Heart right ventricle (tissue), 16 donors: ENCODE measurements at places on chromosomes 16 and 17. TPM values are rescaled to one million over a fixed set of nuclear protein-coding genes. Genes with fewer than 3 reads are reported as not detected.

The PRSS27 gene
- total RNA-seq: 0.51 TPM

The PRAC2 gene
- not detected for total RNA-seq

The DRC3 gene
- 1.9 TPM for total RNA-seq

DNA sequence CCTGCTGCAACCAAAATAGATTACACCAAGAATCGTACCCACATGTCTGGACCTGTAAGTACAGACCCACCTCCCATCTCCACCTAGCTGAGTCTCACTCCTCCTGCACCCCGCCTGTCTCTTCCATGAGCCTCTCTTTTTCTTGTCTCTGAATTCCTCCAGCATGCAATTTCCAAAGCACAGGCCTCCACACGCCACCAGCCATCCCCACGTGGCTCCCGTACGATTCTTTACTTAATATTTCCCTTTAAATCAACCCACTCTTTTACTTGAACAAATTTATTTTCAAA, 1.2 kb downstream of the RPH3AL start:
- DNase-seq: no peak

DNA sequence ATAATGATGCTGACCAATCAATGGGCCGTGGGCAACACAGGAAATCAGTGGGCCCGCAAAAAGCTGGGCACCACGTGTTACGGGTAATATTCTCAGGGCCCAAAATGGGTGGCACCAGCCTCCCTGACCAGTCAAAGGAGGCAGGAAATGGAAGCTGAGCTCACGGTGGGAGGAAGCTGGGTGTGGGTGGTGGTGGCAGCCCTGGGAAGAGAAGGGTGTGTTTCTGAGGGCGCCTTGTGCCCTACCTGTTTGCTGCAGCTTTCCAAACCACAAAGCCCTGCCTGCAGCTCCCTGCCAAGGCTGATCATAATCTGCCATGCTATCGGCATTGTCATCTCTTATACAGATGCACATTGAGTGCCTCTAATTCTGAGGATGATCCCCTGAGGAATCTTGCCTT, 457.9 kb downstream of the SLC39A11 start:
- no peak for DNase-seq

- DNase-seq: no peak
Observed at GRCh38 chr16:51051671-51052070, 99.4 kb downstream of the SALL1 start.

DNA sequence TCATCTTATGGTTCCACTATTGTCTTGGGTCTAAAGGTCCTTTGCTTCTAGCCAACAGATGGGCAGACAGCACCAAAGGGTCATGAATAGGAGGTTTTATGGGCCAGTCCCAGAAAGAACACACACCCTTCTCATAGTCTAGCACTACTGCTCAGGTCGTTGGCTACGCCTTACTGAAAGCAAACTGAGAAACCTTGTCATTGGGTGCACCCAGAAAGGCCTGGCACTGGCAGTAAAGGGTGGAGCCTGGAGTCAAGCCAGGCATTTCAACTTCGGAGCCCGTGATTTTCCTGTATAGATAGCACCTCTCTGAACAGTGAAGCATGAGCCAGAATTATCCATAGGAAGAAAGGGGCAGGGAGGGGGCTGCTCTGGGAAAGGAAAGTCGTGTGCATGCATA, 74.9 kb downstream of the VAT1L start:
- peak; percentile 23 for DNase-seq

DNA sequence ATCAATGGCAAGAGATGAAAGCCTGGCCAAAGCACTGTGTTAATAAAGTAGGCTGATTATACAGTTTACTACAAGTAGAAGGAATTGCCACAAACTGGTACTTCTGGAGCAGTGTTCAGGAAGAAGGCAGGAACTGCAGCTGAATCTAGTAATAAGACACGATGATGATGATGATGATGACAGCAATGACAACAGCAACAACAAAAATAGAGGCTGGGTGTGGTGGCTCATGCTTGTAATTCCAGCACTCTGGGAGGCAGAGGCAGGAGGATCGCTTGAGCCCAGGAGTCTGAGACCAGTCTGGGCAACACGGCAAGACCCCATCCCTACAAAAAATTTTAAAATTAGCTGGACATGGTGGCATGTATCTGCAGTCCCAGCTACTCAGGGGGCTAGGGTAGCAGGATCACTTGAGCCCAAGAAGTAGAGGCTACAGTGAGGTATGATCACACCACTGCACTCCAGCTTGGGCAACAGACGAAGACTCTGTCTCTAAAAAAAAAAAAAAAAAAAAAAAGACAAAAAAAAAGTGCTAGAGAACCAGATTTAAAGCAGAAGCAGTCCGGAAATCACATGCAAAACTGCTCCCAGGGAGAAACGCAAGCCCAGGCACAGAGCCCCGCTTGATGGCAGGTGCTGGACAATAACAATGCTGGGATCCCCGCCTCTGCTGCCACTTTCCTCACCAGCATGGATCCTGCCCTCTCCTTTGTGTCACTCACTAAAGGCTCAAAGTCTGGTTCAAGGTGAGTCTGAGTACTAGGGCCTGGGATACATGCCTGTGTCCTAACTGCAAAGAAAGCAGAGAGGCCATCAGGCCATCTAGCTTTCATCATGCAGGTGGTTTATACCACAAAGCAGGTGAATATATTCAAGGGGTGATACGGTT, 44.8 kb downstream of the CPPED1 start:
- no peak for DNase-seq

GRCh38 chr17:28268610-28269313, 50.2 kb upstream of the TMEM97 start:
- DNase-seq: no peak
